ENCODE measurements at places on chromosomes 12 and 14. TPM values are rescaled to one million over a fixed set of nuclear protein-coding genes. Genes with fewer than 3 reads are reported as not detected.

- no peak overlapping the region for H3K4me3 ChIP-seq
- no peaks in the 10 kb centered on the region for H3K4me1 ChIP-seq
- H3K36me3 ChIP-seq: no peaks in the 10 kb centered on the region
- no peak for DNase-seq
- H3K27ac ChIP-seq: no peak overlapping the region
- no peaks in the 10 kb centered on the region for H3K27me3 ChIP-seq
These were observed 24.4 kb downstream of the DHRS2 start for GRCh38 chr14:23660290-23661226.

DNA sequence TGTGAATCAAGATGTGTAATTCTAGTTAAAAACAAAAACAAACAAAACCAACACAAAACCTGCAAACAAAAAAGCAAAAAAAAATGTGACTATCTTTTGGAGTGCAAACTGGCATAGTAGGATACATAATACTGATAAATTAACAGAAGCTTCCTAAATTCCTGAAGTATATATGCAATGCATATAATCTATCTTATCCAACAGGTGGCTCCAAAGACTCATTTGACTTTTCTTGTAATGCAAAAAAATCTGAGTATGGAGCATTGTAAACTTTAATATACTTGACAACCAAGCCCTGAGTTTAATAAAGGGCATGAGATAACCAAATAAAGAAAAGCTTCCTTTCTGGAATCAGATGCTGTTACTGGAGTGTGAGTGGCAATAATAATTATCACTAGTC, 1003.6 kb downstream of the FSCB start:
- DNase-seq: peak; percentile 7
- no peaks in the 10 kb centered on the region for H3K27me3 ChIP-seq
- H3K4me3 ChIP-seq: no peak overlapping the region
- H3K27ac ChIP-seq: no peak overlapping the region
- no peaks in the 10 kb centered on the region for H3K36me3 ChIP-seq

- H3K27ac ChIP-seq: no peak overlapping the region
- H3K4me3 ChIP-seq: no peak overlapping the region
- no peaks in the 10 kb centered on the region for H3K36me3 ChIP-seq
- no peaks in the 10 kb centered on the region for H3K4me1 ChIP-seq
- DNase-seq: no peak
These were observed 11.7 kb upstream of the PRB4 start for GRCh38 chr12:11321980-11322379.

- H3K27me3 ChIP-seq: no peaks in the 10 kb centered on the region
- no peaks in the 10 kb centered on the region for H3K4me1 ChIP-seq
- no peak overlapping the region for H3K27ac ChIP-seq
- no peaks in the 10 kb centered on the region for H3K36me3 ChIP-seq
- no peak overlapping the region for H3K4me3 ChIP-seq
These were observed 58.0 kb downstream of the PITPNM2 start for GRCh38 chr12:123092866-123093265.

The SSTR1 gene
- 0.77 TPM for polyA plus RNA-seq

The RHEBL1 gene
- 9.4 TPM for polyA plus RNA-seq

All from GM23338 (cell line).